Renal cortical epithelial cell (primary cell): ENCODE measurements at places on chromosomes 2 and 18. TPM values are rescaled to one million over a fixed set of nuclear protein-coding genes. Genes with fewer than 3 reads are reported as not detected.

Gene GKN2
- not detected in 2 replicates for total RNA-seq

Gene CDCA7
- 3.2 and 9.6 TPM in 2 replicates for total RNA-seq

Gene CNTNAP5
- under 0.01 and 0.20 TPM in 2 replicates for total RNA-seq

Gene SERPINB13
- total RNA-seq: not detected in 2 replicates

Gene FLACC1
- 0.17 and 0.45 TPM in 2 replicates for total RNA-seq

Gene MYCN
- not detected in 2 replicates for total RNA-seq

Gene ADD2
- 0.35 and 2.3 TPM in 2 replicates for total RNA-seq

Gene CDKL4
- 0.87 and 3.8 TPM in 2 replicates for total RNA-seq
